ENCODE measurements at places on chromosomes 11 and 22.

DNA sequence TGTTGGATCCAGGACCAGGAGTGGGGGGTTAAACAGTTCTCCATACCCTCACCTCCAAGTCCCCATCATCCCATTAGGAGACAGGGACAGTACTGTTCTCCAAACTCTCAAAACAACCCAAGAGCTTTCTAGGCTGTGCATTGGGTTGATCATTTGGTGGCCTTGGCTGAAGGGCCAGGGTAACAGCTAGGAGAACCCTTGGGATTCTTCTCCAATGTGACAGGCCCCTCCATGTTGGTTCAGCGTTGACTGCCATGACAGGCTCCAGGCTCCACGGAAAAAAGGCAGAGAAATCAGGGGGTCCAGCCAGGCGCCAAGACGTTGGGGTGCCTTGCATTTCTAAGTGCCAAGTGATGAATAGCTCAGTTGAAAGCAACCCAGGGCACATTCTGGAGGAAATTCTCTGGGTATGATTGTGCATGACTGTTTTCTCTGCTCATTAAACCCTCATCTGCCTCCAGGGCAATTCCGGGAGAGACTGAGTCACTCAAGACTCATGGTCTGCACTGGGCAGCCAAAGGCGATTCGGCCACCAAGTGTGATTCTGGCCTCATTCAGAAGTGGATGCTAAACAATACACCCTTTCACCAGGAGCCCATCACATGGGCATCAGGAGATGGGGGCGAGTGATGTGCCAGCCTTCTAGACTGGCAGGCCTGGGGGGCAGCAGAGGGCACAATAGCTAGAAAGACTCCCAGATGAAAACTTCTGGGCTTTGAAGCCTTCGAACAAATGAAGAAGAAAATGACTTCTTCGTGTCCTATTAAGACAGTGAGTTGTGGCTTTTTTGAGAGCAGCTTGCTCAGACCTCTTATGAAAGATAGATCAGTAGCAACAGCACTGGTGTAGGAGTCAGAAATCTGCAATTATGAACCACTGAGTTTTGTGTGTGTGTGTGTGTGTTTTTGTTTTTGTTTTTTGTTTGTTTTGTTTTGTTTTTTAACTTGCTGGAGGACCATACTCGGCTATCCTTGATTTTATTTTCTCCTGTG is 27.7 kb downstream of the CD44 start:
- no peak for DNase-seq

GRCh38 chr22:49699476-49699875 is 128.2 kb downstream of the BRD1 start:
- DNase-seq, result no peak

GRCh38 chr11:12503039-12503484 is 125.7 kb downstream of the PARVA start:
- no peak for DNase-seq

DNA sequence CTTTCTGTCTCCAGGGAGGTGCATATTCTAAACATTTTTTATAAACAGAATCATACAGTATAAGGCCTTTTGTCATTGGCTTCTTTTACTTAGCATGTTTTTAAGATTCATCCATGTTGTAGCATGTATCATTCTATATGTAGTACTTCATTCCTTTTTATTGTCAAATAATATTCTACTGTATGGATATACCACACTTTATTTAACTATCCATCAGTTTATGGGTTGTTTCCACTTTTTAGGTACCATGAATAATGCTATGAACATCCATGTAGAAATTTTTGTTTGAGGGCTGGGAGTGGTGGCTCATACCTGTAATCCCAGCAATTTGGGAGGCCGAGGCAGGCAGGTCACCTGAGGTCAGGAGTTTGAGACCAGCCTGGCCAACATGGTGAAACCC is 73.1 kb downstream of the PHF21A start:
- no peak for DNase-seq

DNA sequence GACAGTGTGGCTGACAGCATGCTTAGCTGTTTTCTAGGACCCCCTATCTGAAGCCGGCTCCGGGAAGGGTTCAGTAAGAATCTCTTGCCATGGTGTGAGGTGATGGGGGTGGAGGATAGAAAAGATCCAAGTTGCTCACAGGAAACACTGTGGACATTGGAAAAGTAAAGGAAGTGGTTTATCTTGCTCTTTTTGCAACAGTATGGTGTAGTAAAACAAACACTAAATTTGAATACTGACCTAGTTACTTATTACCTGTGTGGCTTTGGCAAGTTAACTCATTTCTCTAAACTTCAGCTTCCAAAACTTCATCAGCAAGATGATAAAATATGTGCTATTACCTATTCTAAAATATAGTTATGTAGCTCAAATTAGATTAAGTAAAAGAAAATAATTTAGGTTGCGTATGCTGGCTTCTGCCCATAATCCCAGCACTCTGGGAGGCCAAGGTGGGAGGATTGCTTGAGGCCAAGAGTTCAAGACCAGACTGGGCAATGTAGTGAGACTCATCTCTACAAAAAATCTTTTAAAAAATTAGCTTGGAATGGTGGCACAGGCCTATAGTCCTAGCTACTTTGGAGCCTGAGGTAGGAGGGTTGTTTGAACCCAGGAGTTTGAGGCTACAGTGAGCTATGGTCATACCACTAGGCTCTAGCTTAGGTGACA is 51.6 kb upstream of the APOA1 start:
- DNase-seq, result no peak

DNA sequence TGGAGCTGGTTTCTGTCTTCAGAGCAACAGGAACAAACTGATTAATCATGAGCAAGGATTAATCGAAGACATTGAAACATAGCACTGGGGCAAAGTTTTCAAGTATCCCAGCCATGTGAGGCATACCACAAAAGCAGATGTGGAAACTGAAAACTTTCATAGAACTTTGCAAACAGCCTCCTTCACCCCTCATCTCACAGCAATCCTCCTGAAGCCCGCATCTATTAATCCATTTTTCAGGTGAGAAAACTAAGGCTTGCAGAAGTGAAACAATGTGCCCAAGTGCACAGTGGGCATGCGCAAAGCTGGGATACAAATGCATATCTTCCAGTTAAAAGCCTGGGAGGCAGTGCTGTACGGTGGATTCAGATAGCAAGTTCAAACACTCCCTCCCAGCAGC is 58.6 kb upstream of the HMGXB4 start:
- no peak for DNase-seq

Data from spinal cord (tissue), 10 donors.